ENCODE measurements at places on chromosomes 16 and 17.
A peak's percentile ranks its signal among the peaks of the same experiment; 100 is the strongest.

- DNase-seq = peak; percentile 70
Measured at GRCh38 chr17:40547079-40547784, 18.0 kb downstream of the CCR7 start.

DNA sequence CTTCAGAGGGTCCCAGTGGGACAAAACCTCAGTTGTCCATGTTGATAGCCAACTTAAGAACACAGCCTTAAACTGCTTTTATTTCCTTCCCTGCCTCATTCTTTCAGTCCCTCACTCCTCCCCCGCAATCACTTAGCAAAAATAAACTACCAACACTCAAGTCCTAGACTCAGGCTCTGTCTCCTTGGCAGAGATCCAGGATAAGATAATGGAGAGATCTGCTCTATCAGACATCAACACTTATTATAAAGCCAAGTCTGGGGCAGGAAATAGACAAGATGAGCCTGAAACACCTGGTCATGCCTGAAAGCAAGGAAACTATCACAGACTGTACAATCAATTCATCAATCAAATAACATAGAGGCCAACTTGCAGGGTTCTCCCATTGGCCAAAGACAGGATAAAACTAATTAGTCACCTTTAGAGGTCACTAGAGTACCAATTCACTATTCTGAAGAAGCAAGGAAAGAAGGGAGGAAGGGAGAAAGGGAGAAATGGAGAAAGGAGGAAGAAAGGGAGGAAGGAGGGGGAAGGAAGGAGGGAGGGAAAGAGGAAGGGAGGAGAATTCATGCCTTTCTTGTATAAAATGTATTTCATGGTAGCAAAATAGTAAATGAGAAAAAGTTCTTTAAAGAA lies 15.7 kb downstream of the HYDIN start:
- no peak for DNase-seq

GRCh38 chr16:71623597-71623996 lies 2.4 kb upstream of the MARVELD3 start:
- no peak for DNase-seq

DNA sequence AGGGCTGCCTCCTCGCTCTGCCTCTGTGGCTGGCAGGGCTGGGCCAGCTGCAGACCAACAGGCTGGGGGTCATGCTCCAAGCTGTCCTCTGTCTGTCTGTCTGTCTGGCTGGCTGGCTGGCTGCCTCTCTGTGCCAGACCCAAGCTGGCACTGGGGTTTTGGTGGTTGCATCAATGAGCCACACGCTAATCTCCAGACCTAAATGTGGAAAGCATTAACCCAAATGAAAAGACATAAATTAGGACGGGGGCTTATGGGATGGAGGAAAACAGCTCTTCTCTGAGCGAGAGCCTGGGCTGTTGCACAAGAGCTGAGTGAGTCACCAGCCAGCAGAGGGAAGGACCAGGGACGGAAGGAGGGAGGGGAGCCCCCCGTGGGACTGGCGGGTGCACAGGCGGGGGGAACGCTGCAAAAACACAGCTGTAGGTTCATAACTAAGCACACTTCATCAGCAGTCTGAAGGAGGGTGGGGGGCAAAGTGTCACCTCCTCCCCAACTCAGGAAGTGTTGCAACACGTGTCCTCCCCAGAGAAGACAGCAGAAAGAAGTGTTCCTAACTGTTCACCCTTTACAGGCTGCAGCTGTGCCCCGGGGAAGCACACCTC lies 83.4 kb downstream of the GAS7 start:
- peak; percentile 80 for DNase-seq

- no peak for DNase-seq
Measured at GRCh38 chr16:17417740-17418139, 53.0 kb downstream of the XYLT1 start.

All from CD4-positive, alpha-beta T cell treated with Interleukin-10 for 1 hour (primary cell).